ENCODE measurements at places on chromosomes 12 and 14.
A peak's percentile ranks its signal among the peaks of the same experiment; 100 is the strongest.

- no peak overlapping the region for H3K27ac ChIP-seq
- no peaks in the 10 kb centered on the region for H3K4me1 ChIP-seq
- H3K4me3 ChIP-seq, result no peak overlapping the region
- no peaks in the 10 kb centered on the region for H3K36me3 ChIP-seq
These were observed 367.4 kb downstream of the BTG1 start for GRCh38 chr12:91778091-91778832.

GRCh38 chr12:106747973-106748436 is 26.5 kb upstream of the RIC8B start:
- H3K4me3 ChIP-seq, result no peak overlapping the region
- no peaks in the 10 kb centered on the region for H3K36me3 ChIP-seq
- no peak for DNase-seq
- peak overlapping the region; percentile 20 for H3K27ac ChIP-seq
- no peaks in the 10 kb centered on the region for H3K4me1 ChIP-seq

DNA sequence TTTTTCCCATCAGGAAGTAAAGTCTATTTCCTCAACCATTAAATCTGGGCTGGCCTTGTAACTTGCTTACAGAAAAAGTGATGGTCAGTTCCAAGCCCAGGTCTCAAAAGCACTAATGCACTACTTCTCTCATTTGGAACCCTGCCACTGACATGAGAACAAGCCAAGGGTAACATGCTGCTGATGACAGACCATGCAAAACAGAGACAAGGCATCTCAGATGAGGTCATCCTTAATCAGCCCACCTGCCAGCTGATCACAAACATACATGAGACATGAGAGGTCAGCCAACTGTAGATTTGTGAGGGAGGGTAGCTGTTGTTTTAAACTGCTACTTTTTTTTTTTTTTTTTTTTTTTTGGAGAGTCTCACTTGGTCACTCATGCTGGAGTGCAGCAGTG is 16.2 kb downstream of the TWF1 start:
- peaks cover 55% of the 10 kb centered on the region for H3K36me3 ChIP-seq
- no peaks in the 10 kb centered on the region for H3K4me1 ChIP-seq
- no peaks in the 10 kb centered on the region for H3K27me3 ChIP-seq
- no peak for DNase-seq
- H3K4me3 ChIP-seq, result no peak overlapping the region

DNA sequence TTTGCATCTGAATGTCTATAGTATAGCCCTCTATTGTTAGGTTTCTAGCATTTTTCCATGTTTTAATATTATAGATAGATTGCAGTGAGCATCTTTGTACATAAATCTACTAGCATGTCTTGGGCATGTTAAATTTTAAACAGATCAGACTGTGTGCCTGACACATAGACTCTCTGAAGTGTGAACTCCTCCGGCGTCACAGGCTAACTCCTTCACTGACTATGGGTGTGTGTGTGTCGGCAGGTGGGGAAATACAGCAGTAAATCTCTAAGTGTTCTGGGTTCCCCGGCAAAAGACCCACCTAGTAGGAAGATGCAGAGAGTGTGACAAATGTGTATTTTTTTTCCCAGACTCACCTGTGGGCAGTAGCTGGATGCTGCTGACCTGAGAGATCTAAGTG is 2.3 kb downstream of the VWF start:
- H3K27ac ChIP-seq, result peak overlapping the region; percentile 81
- peak overlapping the region; percentile 48 for H3K4me3 ChIP-seq
- H3K36me3 ChIP-seq, result no peaks in the 10 kb centered on the region
- H3K4me1 ChIP-seq, result peaks cover 38% of the 10 kb centered on the region
- no peak for DNase-seq
- H3K27me3 ChIP-seq, result no peaks in the 10 kb centered on the region

DNA sequence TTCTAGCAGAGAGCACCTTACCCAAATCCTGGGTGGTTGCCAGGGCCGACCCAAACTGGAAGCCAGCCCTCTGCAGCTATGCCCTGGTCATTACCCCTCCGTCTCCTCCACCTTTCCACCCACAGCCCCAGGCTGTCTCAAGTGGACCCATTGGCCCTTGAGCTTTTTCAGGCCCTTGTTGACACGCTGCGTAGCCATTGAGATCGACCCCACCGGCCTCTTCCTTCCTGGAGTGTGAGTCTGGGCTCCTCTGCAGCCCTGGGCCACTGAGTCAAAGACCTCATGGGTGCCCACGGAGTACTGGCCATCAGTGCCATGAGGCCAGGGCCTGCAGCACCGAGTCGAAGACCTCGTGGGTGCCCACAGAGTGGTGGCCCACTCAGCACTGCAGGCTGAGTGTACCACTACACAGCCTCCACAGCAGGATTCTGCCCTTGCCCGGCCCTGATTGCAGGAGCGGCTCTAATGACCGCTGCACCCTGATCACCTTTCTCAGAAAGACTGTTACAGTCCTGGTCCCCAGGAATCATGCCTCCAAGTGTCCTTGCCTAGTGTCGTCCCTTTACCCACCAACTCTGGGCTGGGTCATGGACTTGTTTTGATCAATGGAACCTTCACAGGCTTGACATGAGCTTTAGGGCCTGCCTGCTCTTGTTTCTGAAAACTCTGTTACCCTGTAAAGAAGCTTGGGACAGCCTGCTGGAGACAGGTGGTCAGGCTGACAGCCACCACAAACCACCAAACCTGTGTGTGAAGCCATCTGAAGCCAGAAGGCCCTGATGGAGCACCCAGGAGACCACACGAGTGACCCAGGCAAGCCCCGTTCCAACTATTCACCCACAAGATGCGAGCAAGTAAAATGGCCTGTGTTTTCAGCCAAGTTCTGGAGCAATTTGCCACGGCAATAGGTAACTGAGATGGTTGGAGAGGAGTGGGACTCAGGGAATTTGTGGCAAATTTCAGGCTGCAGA is 39.6 kb upstream of the TRAF3 start:
- no peak overlapping the region for H3K27ac ChIP-seq
- no peak for DNase-seq
- H3K4me1 ChIP-seq, result no peaks in the 10 kb centered on the region
- H3K36me3 ChIP-seq, result no peaks in the 10 kb centered on the region

DNA sequence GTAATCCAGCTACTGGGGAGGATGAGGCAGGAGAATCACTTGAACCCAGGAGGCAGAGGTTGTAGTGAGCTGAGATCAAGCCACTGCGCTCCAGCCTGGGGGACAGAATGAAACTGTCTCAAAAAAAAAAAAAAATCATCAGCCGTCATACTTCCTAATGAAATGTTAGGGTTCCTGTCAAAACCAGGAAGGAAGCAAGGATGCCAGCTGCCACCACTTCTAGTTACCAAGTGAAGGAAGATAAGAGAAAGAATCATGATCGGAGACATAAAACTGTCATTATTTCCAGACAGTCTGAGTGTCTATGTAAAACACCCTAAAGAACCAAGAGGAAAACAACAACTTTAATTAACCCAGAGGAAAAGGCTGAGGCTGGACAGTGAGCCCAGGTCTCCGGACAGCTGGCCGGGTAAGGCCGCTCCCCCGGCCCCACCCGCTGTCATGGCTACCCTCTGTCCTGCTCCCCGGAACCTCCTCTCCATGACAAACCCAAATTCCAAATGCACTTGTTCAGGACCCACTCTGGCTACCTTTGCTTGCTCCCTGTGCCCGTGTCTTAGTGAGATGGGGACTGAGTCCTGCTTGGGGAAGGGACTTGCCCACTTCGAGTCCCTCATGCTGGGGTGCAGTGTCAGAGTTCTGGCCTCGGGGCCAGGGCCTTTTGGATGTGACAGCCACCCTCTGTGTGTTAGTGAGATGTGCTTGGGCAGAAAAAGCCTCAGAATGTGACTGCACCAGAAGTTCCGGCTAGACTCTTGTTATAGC is 29.0 kb downstream of the SLC6A12 start:
- H3K4me3 ChIP-seq, result no peak overlapping the region
- peaks cover 12% of the 10 kb centered on the region for H3K4me1 ChIP-seq
- H3K27me3 ChIP-seq, result no peaks in the 10 kb centered on the region

- no peaks in the 10 kb centered on the region for H3K27me3 ChIP-seq
- no peaks in the 10 kb centered on the region for H3K36me3 ChIP-seq
- DNase-seq, result no peak
- H3K4me3 ChIP-seq, result peak overlapping the region; percentile 66
- H3K27ac ChIP-seq, result peak overlapping the region; percentile 56
- H3K4me1 ChIP-seq, result no peaks in the 10 kb centered on the region
These were observed 809 bp downstream of the AP1G2 start for GRCh38 chr14:23566778-23567185.

GRCh38 chr12:81610955-81611889 is 147.9 kb downstream of the PPFIA2 start:
- no peaks in the 10 kb centered on the region for H3K36me3 ChIP-seq
- DNase-seq, result no peak
- H3K27me3 ChIP-seq, result no peaks in the 10 kb centered on the region
- no peak overlapping the region for H3K4me3 ChIP-seq

- H3K36me3 ChIP-seq, result peaks cover 36% of the 10 kb centered on the region
- no peak overlapping the region for H3K27ac ChIP-seq
- no peaks in the 10 kb centered on the region for H3K27me3 ChIP-seq
- no peak for DNase-seq
These were observed 91.4 kb downstream of the CDK17 start for GRCh38 chr12:96308881-96309280.

GRCh38 chr12:112559784-112560183 is 141.0 kb downstream of the PTPN11 start:
- DNase-seq, result no peak
- H3K36me3 ChIP-seq, result no peaks in the 10 kb centered on the region
- no peak overlapping the region for H3K27ac ChIP-seq
- H3K4me1 ChIP-seq, result no peaks in the 10 kb centered on the region
- no peak overlapping the region for H3K4me3 ChIP-seq
- H3K27me3 ChIP-seq, result no peaks in the 10 kb centered on the region

- H3K4me3 ChIP-seq, result no peak overlapping the region
- DNase-seq, result no peak
- H3K4me1 ChIP-seq, result no peaks in the 10 kb centered on the region
- no peak overlapping the region for H3K27ac ChIP-seq
These were observed 148.1 kb downstream of the RIMBP2 start for GRCh38 chr12:130568041-130568440.

GRCh38 chr14:74141703-74142102 is 56.9 kb downstream of the LIN52 start:
- no peak overlapping the region for H3K27ac ChIP-seq
- H3K27me3 ChIP-seq, result no peaks in the 10 kb centered on the region
- H3K4me3 ChIP-seq, result no peak overlapping the region
- DNase-seq, result no peak
- H3K36me3 ChIP-seq, result no peaks in the 10 kb centered on the region
- peaks cover 13% of the 10 kb centered on the region for H3K4me1 ChIP-seq

DNA sequence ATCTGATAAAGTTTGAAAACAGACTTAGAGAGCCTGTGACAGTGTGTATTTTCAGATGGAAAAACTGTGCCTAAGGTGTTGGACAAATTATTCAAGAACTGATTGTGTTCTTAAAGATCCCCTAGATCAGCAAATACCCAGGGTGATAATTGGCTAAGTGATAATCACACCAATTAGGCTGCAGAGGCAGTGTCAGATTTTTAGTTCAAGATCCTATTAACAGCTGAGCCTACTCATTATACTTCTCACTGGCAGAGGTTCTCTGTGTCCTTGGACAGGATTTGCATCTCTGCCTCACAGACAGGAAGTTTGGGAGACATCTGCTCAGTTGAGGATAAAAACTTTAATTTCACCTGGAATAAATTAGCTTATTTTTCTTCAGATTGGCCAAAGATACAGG is 4.3 kb upstream of the FGD4 start:
- H3K27me3 ChIP-seq, result no peaks in the 10 kb centered on the region
- no peak overlapping the region for H3K27ac ChIP-seq
- H3K4me3 ChIP-seq, result no peak overlapping the region
- H3K4me1 ChIP-seq, result peaks cover 5% of the 10 kb centered on the region
- H3K36me3 ChIP-seq, result no peaks in the 10 kb centered on the region
- no peak for DNase-seq

All from heart left ventricle (tissue), 16 donors.